ENCODE measurements at places on chromosomes 7 and 10.

DNA sequence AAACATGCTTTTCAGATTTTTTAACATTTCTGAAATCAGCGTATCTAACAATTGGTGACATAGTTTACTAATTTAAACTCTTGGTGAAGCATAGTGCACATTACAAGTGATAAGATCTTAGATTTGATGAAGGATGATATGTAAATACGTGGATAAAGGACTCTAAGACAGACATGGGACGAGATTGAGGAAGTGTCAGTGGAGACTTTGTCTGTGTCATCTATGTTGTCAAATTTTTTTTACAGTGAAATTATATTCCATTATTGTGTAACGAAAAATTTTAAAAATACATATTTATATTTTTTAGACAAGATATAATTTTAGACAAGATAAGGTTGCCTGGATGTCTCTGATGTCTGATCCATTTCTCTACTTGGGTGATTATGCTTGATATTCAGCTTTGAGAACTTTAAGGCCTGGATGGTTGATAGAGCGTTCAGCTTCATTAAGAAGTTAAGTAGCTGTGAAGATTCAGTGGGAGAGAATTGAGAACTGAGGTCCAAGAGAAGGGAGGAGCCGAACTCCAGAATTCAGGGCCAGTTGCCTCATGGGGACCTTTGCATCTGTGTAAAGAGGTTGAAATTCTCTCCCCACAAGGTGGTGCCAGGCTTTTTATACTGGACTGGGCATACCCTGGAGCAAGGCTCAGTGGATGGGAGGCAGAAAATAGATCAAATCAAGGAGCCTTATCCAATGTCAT is 62.7 kb downstream of the KAT6B start:
- DNase-seq: no peak

DNA sequence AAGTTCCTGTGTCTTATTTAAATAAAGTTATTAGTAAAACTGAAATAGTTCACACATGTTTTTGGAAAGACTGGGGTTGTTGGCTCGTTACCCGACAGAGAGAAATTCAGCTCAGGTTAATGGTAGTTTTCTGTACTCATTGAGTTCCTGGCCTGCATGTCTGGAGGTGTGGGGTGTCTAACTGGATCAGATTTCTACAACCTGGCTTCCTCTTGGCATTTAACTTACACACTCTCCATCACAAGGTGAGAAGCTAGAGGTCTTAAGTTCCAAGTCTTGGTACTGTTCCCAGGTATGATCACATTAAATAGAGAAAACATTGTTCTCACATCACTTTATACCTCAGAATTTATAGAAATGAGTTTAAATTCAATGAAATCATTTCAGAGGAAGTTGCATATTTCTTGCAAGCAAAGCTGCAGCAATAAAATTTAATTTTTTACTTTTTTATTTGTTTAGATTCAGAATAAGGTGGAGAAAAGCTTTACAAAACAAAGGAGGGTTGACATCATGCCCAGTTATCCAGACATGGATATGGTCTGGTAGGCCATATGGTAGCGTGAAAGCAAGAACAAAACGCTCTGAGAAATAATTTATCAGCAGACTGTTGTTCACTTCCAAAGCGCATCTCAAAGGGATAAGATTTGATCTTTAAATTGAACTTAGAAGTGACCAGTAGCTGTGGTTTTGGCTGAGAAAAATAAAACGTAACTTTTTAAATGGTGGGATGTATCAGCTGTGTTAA is 120.6 kb downstream of the GLCCI1 start:
- DNase-seq: no peak

DNA sequence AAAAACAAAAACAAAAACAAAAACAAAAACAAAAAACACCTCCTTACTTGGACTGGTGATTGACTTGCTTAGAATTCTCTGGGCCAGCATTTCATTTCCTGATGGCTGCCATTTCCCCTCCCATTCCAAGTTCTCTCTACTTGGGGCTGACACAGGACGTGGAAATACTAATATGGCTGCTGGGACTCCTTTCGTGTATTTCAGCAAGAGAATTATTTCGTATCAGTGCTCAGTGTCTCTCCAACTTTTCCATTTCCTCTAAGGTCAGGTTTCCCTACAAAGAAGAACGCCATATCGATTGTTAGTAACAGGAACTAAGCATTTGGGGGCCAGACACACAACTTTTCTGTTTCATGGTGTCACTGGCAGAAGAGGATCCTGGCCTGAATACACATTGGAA is 22.5 kb upstream of the VAX1 start:
- no peak for DNase-seq

GRCh38 chr10:94042001-94042833 is 48.5 kb downstream of the PLCE1 start:
- no peak for DNase-seq

GRCh38 chr7:127782075-127782474 is 130.1 kb downstream of the SND1 start:
- DNase-seq: no peak

DNA sequence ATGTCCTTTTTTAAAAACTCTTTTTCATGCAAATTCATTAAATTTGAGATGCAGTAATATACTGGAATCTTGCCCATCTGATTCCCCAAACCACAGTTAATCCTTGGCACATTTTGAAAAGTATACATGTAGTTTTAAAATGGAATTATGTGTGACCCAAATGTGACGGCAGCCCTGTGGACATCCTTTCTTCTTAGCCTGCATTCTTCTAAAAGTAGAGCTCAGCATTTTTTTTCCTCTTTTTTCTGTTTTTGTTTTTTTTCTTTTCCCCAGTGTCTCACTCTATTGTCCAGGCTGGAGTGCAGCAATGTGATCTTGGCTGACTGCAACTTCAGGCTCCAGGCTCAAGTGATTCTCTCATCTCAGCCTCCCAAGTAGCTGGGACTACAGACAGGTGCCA is 338.9 kb downstream of the GALNT17 start:
- no peak for DNase-seq

- no peak for DNase-seq
Measured at GRCh38 chr7:22786290-22786932, 36.2 kb downstream of the TOMM7 start.

DNA sequence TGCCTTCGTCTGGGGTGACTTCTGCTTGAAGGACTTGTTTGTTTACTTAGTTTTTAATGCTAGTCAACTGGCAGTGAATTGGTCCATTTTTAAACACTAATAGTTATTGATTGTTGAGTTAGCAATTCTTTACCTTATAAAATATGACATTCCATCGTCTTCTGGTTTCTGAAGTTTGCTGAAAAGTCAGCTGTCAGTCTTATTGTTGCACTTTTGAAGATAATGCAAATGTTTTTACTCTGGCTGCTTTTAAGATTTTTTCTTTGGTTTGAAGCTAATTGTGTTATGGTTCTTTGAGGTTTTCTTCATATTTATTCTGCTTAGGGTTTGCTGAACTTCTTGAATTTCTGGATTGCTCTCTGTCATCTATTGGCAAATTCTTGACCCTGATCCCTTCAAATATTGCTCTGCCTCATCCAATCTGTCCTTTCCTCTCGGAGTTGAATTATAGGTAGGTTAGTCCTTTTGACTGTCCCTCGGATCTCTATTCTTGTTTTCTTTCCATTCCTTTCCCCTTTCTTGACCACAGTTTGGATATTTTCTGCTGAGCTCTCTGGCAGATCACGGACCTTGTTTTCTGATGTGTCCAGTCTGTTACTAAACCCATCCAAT is 24.2 kb downstream of the MGMT start:
- DNase-seq: no peak

DNA sequence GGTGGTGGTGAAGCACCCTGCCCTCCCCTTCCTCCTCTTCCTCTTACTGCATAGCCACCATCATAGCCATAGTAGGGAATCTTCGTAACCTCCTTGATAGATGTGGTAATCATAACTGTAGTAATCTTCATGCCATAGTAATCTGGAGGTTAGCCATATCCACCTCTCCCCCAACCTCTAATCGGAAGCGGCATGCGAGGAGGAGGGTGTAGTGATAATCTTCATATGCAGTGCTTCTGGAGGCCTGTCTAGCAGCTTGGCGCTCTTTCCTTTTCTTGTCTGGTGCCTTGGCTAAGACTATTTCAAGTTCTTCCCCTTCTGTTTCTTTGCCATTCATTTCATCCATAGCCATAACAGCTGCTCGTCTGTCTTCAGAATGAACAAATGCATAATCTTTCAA is 90.9 kb downstream of the MLLT10 start:
- DNase-seq: no peak

DNA sequence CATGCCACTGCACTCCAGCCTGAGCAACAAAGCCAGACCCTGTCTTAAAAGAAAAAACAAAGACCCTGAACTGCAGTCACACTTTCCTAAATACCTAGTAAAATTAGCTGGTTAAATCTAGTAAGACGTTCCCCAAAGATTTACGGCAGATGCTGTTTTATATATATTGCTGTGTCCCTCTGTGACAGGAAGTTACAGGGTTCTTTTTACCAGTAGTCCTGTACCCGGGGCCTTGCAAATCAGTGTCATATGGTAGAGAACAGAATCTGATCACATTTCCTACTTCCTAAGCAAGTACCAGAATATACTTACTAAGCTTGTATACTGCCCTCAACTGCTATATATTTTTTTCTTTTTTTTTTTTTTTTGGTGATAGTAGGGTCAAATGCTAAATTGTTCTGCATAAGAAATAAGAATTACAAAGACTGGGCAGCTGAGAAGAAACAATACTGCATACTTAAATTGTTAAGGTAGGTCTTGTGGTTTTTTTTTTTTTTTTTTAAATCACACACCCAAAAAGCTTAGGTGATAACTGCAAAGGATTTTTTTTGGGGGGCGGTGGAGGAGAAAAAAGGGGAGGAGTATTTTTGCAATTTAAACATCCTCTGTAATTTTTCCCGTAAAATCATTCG is 27.3 kb upstream of the KMT2E start:
- DNase-seq: no peak

DNA sequence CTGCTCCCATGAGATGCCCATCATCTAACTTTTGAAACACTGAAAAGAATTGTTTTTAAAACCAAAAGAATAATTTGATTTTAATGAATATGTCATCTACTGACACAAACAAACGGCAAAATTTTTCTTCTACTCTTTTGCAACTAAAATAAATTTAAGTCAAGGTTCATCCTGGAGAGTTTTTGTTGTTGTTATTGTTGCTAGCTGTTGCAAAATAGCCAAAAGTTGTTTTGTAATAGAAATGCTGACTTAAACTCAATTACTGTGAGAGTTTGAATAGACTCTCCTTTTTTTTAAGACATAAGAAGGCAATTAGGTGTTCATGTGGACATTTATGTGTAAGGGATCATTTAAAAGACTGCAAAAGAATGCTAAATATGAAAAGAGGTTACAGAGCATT is 146.0 kb upstream of the SEM1 start:
- no peak for DNase-seq

GRCh38 chr10:6583447-6583846 is 3.4 kb upstream of the PRKCQ start:
- DNase-seq: peak; percentile 42

DNA sequence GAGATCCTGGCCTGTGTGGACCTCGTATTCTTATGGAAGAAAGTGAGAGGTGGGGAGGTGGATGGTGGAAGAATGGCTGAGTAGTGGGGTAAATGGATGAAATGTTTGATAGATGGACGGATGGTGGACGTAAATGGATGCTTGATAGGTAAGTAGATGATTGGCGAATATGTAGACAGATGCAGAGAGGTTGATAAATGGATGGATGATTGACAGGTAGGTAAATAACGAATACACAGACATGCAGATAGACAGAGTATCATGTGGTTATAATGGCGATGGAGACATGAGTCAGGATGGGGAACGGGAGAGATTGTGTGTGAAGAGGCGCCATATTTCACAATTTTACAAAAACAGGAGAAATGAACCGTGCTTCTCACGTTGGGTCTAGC is 219.5 kb downstream of the DIP2C start:
- no peak for DNase-seq

GRCh38 chr7:112132051-112132694 is 74.0 kb downstream of the DOCK4 start:
- DNase-seq: no peak

- DNase-seq: no peak
Measured at GRCh38 chr10:31940839-31941653, 12.4 kb upstream of the ARHGAP12 start.

GRCh38 chr7:135151132-135151531 is 3.3 kb downstream of the TMEM140 start:
- no peak for DNase-seq

- DNase-seq: no peak
Measured at GRCh38 chr7:92588561-92588960, 1.6 kb downstream of the FAM133B start.

DNA sequence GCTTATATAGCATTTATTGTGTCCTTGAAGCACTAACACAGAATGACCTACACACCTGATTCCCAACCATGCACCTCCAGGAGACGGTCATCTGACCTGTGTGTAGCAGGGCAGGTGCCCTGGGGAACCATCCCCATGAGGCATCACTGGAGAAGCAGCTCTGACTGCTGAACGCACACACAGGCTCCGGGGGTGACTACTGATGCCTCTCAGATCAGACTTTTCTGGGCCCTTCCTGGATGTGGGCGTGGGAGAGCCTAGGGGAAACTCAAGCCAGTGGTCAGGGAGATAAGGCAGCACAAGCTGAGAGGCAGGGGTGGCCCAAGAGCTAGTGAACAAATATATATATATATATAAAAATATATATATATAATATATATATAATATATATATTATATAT is 37.6 kb downstream of the CPXM2 start:
- DNase-seq: no peak

DNA sequence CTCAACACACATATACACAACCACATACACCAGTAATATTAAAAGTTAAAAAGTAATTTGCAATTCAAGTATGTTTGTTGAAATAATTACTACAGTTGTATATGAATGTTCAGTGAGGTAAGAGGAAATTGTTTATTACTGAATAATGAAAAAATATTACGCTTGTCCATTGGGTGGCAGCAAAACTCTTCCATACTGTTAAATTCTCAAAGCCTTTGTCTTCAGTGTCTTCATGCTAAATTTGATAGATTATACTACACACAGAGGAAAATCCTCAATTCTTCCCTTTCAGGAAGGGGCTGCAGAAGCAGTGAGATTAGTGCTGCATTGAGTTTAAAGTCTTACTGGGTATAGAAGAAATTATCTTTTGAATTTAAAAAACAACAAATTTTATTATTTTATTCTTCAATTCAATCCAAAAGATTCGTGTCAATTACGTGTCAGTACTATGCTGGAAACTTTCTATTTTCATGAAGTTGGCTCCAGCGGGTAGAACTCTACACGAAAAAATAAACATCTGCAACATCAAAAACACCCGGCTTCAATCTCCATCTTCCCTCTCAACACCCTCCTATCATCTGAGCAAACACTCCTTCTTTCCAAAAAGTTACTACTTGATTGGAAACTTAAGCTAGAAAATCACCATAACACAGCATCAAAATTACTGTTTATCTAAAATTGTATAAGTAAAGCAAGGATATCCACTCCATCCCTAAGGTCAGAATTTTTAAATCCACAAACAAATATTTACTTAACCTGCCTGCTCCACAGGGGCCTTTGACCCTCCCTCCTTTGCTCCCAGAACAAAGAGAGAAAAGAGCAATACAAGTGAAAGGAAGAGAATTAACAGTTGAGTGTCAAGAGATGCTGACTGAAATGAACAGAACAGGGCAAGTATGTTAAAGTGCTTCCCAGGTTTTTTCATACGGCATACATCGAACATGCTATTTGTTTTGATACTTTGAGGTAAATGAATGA is 37.0 kb upstream of the TES start:
- DNase-seq: no peak

- no peak for DNase-seq
Measured at GRCh38 chr7:44696728-44697127, 51.9 kb upstream of the ZMIZ2 start.
